Lower lobe of right lung (tissue), 2 donors: ENCODE measurements at places on chromosomes 16 and 17.
A peak's percentile ranks its signal among the peaks of the same experiment; 100 is the strongest.

DNA sequence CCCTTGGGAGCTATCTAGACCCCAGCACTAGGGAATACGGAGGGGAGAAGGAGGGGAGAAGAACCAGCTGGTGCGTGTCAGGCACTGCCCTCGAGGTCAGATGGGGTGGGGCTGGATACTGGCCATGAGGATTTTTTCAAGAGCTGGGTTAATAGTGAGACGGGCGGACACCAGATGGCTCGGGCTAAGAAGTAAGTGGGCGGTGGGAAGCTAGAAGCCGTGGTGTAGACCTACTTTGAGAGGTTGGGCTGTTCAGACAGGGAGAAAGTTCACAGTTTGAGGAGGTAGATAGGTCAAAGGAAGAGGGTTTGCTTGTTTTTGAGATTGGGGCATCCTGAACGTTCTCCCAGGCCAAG is 303.8 kb downstream of the SEC14L1 start:
- no peak for DNase-seq

- no peak for DNase-seq
Measured at GRCh38 chr17:35684055-35684802, 47.2 kb upstream of the RASL10B start.

DNA sequence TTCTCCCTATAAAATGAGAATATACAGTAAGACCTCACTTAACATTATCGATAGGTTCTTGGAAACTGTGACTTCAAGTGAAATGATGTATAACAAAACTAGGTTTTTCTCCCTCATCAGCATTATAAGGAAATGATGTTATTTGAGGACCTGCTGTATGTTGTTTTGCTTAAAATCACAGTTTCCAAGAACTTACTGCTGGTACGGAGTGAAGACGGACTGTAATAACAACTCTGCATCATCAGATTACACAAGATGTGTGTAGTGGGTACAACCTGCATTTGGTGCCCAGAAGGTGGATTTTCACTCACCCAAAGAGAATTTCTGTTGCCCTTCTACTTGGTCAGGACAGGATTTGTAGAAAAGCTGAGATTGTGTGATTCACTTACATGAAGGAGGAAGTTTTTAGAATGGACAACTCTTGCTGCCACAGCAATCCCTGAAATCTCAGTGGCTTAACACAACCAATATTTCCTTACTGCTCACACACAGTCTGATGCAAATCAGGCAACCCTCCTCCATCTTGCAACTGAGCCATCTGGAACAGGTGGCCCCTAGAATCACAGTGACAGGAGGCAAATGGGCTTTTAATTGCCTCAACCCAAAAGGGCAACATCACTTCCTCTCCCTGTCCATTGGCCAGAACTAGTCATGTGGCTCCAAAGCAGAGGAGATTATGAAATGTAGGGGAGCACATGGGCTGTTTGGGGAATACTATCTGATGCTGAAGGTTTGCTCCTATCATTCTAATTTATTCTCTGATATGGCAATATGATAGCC is 67.6 kb upstream of the CACNG5 start:
- no peak for DNase-seq

DNA sequence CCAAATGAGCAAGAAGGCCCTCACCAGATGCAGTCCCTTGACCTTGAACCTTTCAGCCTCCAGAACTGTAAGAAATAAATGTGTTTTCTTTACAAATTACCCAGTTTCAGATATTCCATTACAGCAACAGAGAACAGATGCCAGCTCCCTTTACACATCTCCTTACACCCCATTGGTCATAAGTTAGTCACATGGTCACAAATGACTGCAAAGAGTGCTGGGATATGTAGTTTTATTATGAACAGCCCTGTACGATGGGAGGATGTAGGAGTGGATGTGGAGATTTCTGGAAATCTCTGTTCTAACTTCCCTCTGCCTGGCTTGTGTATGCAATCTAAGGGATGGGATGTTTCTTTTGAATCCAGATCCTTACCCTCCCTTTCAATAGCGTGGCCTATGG is 13.3 kb upstream of the RPL38 start:
- no peak for DNase-seq

DNA sequence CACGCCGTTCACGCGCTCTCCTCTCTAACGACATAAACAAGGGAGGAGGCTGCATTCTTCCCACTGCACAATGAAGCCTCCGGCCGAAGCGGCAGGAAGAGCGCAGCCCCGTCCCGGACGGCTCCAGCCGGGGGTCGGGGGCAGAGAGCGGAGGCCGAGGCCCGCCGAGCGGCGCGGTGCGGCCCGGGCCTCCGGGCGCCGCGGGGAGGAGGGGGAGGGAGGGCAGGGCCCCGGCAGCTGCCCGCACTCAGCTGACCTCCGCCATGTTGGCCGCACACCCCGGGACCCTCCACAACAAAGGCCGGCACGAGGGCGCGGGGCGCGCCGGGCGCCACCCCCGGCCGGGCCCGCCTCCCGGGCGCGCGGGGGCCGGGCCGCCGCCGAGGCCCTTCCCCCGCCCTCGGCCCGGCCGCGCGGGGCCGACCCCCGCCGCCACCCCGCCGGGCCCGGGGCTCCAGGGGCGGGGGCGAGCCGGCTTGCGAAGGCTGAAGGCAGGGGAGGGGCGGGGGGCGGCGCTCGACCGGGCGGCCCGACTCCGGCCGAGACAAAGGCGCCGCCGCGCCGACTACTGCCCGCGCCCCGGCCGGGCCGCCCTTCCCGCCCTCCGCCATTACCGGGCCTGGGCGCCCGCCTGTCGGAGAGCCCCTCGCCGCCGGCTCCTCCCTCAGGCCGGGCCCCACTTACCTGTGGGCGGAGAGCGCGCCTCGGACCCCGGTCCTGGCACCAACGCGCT is 527 bp downstream of the SIAH1 start:
- DNase-seq: peak; percentile 80

- DNase-seq: no peak
Measured at GRCh38 chr16:85451641-85452363, 161.3 kb upstream of the GSE1 start.

GRCh38 chr16:27052007-27052406 is 14.7 kb upstream of the C16orf82 start:
- no peak for DNase-seq

DNA sequence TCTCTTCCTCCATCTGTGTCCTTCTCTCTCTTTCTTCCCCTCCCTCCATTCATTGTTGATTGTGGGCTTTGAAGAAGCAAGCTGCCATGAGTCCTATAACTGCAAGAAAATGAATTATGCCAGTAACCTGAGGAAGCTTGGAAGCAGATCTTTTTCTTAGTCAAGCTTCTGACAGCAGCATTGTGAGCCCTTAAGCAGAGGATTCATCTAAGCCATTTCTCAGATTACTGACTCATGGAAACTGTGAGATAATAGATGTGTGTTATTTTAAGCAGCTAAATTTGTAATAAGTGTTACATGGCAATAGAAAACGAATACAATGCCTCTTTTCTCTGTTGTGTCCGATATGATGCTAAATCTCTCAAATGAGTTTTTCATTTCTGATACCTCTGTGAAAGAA is 1109.7 kb downstream of the CDH11 start:
- DNase-seq: no peak
